ENCODE measurements at places on chromosomes 6 and 20.

DNA sequence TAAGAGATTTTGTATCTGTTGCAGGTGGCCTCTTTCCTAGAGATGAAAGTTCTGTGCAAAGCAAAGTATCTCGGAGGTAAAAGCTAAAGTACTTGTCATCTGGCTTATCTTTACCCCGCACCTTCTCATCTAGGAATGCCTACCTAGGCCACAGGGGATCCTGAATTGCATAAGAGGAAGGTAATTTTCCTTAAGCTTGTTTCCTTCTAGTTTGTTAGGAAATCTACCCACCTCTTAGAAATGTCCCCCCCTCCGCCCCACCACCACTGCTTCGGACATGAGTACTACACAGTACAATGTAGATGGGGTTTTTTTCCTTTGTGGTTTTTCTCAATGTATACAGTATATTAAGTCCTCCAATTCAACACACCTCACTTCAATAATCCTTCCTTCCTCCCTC is 21.5 kb downstream of the FOXC1 start:
- DNase-seq, result no peak

GRCh38 chr6:111850295-111850937 is 22.8 kb downstream of the FYN start:
- no peak for DNase-seq

DNA sequence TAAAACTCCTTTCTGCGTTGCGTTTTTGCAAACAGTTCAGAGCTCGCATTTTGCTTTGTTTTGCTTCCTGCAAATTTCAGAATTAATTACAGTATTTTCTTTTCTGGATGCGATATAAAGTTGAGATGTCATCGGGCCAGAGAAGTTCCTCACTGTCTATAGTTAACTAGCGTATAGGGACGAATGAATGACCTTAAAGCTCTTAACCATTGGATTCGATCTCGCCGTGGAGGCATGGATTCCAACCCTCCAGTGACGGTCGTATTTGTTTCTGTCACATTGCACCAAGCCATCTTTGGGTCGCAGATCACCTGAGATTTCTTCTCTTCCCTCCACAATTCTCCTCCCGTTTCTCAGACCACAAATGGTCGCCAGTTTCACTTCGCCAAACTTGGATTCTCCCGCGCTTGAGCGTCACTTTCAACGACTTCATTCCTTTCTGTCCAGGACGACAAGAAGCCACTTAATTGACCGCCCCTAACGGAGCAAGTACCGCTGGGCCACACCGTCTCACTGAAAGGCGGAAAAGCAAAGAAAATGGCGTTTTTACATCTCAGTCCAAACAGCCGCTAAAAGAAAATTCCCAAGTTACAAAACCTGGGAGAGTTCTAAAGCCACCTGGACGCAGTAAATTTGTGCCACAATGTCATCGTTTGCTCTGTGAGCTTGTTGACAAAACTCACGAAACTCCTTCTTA is 85.3 kb upstream of the ZNF184 start:
- no peak for DNase-seq

DNA sequence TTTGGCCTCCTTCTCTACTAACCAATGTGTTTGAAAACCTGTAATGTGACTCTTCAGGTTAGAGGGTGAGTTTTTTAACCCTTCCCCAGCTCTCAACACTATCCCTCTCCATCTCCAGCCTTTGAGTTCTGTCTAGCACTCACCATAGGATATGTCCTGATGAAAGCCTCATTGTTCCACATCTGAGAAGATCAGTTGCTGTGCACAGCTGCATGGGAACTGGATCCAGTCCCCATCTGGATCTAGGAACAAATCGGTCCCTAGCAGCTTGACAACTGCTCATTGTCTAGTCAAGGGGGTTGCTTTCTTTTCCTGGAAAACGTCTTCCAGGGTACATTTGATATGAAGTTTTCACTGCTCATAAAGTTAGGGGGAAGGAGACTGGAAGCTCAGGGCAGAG is 45.4 kb upstream of the AGPAT4 start:
- DNase-seq, result no peak

DNA sequence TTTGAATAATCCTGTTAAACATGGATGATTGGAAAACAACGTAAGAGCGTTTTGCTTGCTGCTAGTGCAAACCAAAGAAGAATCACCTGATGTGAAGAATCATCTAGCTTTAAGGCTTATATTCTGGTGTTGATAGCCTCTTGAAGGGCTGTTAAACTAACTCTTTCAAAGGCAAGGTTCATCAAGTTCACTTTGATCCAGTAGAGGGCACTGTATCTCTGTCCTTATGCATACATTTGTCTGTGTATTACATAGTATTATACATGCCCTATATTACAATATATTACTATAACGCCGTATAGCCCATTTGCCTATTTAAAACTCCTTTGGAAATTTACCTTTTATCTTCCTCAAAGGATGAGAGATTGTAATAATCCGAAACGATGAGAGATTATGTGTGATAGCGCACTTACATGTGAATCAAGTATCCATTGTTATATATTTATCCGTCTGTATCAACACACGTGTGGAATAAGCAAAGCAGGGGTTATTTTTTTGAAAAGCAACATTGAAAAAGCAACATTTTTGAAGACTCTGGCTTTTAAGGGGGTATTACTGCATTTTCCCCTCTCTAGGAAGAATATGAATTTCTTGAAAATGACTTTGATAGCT is 50.8 kb upstream of the NRN1 start:
- DNase-seq, result peak; percentile 4

- DNase-seq, result no peak
These were observed 89.3 kb downstream of the EPB41L2 start for GRCh38 chr6:130973521-130974277.

- DNase-seq, result no peak
These were observed 37.5 kb downstream of the SRC start for GRCh38 chr20:37383229-37383989.

DNA sequence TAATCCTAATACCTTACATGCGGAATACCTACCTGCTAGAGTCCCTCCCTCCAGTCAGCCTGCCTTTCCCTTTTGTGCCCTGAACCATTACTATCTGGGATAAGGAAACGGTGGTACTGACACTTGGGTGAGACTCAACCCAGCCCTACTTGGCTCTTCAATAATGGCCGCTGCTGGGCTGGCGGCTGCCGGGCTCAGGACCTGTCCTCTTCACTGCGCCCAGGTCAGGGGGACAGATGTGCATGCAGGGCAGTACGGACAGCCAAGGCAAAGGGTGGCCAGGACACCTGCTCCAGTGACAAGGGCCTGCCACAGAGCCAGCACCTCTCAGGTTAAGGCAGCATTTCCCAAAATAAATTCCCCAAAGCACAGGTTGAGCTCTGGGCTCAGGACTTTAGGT is 29.9 kb downstream of the UBE2V1 start:
- DNase-seq, result no peak

Data from NCI-H1436 treated with DMSO at 0.1 percent for 48 hours (cell line).